ENCODE measurements at places on chromosomes 3 and 15. TPM values are rescaled to one million over a fixed set of nuclear protein-coding genes. Genes with fewer than 3 reads are reported as not detected.

DNA sequence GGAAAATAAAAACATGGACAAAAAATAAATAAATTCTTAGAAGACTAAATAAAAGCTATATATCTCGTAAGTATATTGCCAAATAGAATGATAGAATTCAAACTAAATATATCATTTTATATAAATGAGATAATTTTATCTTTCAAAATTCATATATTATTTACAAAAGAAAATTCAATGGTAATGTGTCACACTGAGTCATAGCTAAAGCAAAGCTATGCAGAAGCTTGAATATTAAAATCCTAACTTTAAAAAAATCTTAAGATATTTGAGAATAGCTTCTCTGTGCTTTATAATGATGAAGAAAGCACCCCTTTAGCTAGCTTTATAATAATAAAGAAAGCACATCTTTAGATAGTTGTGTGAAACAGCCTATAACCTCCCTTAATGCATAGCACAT lies 1010.8 kb downstream of the OTOL1 start:
- no peak overlapping the region for H3K4me3 ChIP-seq
- H3K36me3 ChIP-seq, result peaks cover 20% of the 10 kb centered on the region
- H3K4me1 ChIP-seq, result no peaks in the 10 kb centered on the region
- no peaks in the 10 kb centered on the region for H3K27me3 ChIP-seq
- DNase-seq, result no peak

AMIGO3 gene
- total RNA-seq, result 3.9 TPM

DNA sequence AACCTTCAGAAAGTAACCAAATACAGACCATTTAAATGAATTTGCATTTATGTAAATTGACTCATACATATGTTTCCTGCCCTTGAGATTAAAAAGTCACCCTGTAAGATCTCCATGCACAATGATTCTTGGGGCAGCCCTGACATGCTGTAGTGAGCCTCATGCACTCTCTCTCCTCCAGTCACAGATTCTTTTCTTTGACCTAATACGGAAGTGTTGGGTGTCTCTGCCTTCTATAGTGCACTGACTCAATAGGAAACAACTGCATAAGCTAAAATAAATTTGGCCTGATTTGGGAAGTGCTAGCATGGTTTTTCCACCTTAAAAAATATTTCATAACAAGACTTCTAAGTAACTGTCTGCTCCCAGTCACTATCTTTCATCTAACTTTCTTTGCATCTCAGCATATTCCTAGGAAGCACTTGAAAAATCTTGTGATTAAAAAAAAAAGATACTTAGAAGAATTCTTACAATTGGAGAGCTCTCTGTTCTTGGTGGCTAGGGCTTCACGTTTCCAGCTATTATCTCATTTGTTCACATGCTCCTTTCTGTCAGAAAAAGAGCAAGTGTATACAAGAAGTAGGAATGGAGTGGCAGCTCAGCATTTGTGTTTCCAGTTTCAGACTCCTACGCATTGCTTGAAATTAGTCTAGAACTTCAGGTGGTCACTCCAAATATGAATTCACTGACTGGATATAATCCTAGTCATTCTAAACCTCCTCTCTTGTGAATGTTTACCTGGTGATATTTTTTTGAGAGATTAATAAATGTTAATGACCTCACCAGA lies 207.9 kb upstream of the COL8A1 start:
- peaks cover 10% of the 10 kb centered on the region for H3K4me1 ChIP-seq
- no peak overlapping the region for H3K4me3 ChIP-seq
- no peak overlapping the region for H3K27ac ChIP-seq
- H3K36me3 ChIP-seq, result no peaks in the 10 kb centered on the region
- H3K27me3 ChIP-seq, result no peaks in the 10 kb centered on the region

GTF2E1 gene
- total RNA-seq, result 72.4 TPM

GRCh38 chr3:160291290-160291908 lies 66.2 kb downstream of the C3orf80 start:
- no peak overlapping the region for H3K4me3 ChIP-seq
- H3K27ac ChIP-seq, result no peak overlapping the region
- no peaks in the 10 kb centered on the region for H3K27me3 ChIP-seq
- peaks cover 6% of the 10 kb centered on the region for H3K4me1 ChIP-seq

DNA sequence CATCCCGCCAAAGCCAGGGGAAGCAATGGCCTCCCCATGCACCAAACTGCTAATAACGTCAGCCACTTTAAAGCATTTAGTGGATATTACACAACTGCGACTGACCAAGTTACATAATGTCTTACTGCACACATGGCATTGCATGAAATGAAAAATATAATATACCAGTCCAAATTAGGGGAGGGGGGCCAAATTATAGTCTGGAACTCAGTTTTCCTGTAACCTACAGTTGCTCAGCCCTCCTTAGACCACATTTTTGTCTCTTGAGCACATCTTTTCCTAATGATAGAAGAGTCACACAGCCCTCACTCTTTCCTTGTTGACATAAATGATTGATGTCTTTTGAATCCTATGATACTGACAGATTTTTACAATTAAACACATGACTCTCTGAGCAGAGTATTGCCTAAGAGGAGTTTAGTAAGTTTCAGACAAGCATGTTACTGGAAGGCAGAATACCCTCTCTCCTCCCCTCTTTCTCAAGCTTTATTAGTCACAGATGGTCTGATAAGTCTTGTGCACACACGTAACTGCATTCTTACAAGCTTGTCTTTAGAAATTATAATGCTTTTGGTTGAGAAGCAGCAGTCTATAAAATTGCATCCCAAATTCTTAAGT lies 1.1 kb upstream of the PLD1 start:
- no peaks in the 10 kb centered on the region for H3K36me3 ChIP-seq
- H3K4me1 ChIP-seq, result peaks cover 10% of the 10 kb centered on the region
- no peak overlapping the region for H3K27ac ChIP-seq
- DNase-seq, result no peak

DNA sequence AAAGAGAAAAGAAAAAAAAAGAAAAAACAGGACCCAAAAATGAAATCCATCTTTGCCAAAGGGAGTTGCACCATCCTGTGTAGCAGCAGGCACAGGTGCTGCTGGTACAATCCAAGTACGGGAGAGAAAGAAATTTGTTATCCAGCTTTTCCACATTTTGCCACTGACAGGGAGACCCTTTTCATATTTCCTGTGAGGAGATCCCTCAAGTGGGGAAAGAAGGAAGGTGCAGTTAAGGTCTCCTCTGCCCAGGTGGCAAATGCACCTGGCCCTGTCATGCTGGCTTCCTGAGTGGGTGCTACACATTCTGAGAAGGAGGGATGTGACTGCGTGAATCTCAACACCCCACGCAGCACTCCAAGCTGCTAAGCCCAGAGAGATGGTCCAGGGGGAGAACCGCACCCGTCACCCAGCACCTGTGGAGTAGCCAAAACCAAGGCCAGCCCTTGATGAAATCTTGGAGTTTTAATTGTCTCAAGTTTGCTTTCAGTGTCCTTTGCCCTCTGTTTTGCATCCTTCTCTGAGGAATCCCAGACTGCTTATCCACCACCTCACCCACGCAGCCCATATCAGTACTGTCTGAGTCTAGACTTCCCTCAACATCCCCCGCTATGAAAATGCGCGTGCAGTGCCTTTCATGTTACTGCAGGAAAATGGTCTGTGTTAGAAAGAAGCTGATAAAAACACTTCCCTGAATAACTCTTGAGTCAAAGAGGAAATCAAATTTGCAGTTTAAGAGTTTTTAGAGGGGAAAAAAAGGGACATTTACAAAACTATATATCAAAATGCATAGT lies 141.9 kb upstream of the THBS1 start:
- no peak for DNase-seq
- peak overlapping the region; percentile 51 for H3K27ac ChIP-seq
- no peaks in the 10 kb centered on the region for H3K27me3 ChIP-seq
- H3K4me3 ChIP-seq, result no peak overlapping the region
- H3K4me1 ChIP-seq, result peaks cover 34% of the 10 kb centered on the region

GRK7 gene
- not detected for total RNA-seq

GRCh38 chr15:91929509-91929908 lies 76.0 kb downstream of the SLCO3A1 start:
- peaks cover 50% of the 10 kb centered on the region for H3K4me1 ChIP-seq
- peaks cover 23% of the 10 kb centered on the region for H3K27me3 ChIP-seq
- H3K36me3 ChIP-seq, result no peaks in the 10 kb centered on the region
- H3K27ac ChIP-seq, result no peak overlapping the region
- no peak for DNase-seq
- no peak overlapping the region for H3K4me3 ChIP-seq

DNA sequence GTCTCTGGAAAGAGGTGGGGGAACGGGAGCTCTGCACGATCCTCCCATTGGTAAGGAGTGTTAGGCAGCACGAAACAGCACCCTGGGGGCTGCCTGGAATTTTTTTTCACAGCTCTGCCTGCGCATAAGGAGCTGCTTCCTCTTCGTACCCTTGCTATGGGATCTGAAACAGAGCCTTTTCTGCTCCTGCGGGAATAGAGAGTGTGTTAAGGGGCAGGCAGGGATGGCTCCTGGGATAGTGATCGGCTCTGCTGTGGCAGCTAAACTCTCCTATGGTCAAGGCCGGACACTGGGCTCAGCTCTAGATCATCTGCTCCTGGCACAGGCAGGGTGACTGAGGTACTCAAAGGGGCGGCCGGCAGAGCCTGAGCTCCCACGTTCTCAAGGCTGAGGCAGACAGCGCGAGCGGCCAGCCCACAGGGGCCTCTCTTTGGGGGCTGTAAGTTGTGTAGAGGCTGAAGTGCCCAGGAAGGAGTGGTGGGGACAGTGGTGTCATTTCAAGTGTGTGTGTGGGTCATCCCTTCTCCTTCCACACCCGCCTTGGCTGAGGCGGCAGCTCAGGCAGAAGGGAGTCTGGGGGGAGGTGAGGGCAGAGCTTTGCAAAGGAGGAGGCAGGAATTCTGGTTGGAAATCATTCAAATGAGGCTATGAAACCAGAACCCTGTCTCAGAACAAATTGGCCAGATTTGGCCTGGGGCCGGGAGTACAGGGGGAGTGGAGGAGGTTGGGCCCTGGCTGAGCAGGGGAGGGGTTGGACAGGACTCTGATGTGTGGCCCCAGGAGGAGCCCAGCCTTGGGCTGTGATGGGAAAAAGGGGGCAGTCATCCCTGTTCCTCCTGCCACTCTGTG lies 31.0 kb downstream of the EPHB3 start:
- no peaks in the 10 kb centered on the region for H3K36me3 ChIP-seq
- no peak overlapping the region for H3K27ac ChIP-seq
- peaks cover 54% of the 10 kb centered on the region for H3K4me1 ChIP-seq
- DNase-seq, result no peak
- H3K27me3 ChIP-seq, result peaks cover 35% of the 10 kb centered on the region

DNA sequence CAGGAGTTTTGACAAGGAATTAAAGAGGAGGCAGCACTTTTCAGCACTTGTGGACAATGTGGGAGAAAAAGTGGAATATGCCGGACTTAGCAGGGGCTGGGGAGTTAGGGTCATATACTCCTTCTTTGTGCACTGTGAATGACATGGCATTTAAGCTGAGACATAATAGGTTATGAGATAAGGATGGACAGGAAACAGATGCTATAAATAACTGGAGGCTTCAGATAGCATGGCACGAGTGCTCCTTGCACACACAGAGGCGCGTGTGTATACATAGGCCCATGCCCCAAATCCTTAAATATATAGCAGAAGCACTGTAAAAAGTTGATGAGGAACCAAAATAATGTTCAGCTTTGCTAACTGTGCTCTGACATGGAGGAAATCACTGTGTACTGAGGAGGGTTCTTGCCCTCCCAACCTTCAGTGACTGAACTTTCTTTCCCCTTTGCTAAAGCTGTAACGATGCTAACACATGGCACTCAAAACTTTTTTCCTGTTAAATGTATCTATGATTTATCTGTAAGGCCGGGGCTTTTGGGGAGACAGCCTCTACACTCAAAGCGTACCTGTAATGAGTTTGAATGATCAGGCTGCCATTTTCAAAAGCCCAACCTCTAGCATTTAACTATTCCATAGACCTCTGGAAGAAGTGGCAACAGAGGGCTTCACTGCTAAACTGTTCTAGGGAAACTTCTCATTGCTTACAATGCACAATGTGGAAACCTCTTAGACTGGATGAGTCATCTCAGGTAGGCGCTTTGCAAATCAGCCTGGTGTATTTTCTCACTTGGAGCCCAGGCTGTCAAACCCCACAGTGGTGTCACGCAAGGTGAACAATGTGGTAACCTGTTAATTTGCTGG lies 784.6 kb downstream of the NR2F2 start:
- no peak overlapping the region for H3K4me3 ChIP-seq
- no peak overlapping the region for H3K27ac ChIP-seq
- no peaks in the 10 kb centered on the region for H3K36me3 ChIP-seq
- H3K27me3 ChIP-seq, result no peaks in the 10 kb centered on the region
- peaks cover 7% of the 10 kb centered on the region for H3K4me1 ChIP-seq

CFAP20DC gene
- total RNA-seq, result 6.1 TPM

DNA sequence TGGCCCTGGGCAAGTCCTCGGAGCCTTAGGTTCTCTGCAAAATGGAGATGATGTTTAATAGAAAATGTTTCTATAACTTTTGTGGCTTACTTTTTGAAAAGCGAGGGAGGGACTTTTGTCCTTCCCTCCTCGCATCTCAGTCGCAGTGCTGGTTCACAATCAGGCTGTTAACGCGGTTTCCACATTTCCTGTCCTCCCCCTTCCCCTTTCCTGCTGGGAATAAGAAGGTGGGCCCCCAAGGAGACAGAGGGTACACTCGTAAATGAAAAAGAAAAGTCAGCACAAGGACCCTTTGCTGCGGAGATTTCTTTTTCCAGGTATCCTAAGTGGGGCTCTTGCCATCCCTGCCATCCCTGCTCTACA lies 29.5 kb downstream of the ARHGAP31 start:
- peak overlapping the region; percentile 83 for H3K4me3 ChIP-seq
- H3K4me1 ChIP-seq, result peaks cover 60% of the 10 kb centered on the region
- DNase-seq, result no peak

SENP7 gene
- total RNA-seq, result 9.6 TPM

- no peak overlapping the region for H3K27ac ChIP-seq
- no peak overlapping the region for H3K4me3 ChIP-seq
- peaks cover 16% of the 10 kb centered on the region for H3K4me1 ChIP-seq
- 0 out of 2 replicates have a peak, but pooled peaks cover 4% of the 10 kb centered on the region for H3K36me3 ChIP-seq
These were observed 10.7 kb upstream of the CSTA start for GRCh38 chr3:122314228-122314876.

TRIM42 gene
- not detected for total RNA-seq

Data from WTC11 (cell line).